ENCODE measurements at places on chromosomes 5 and 9.

GRCh38 chr5:99929067-99929805 is 605.9 kb upstream of the FAM174A start:
- DNase-seq: no peak

GRCh38 chr9:117826837-117827236 is 122.6 kb downstream of the TLR4 start:
- DNase-seq: no peak

DNA sequence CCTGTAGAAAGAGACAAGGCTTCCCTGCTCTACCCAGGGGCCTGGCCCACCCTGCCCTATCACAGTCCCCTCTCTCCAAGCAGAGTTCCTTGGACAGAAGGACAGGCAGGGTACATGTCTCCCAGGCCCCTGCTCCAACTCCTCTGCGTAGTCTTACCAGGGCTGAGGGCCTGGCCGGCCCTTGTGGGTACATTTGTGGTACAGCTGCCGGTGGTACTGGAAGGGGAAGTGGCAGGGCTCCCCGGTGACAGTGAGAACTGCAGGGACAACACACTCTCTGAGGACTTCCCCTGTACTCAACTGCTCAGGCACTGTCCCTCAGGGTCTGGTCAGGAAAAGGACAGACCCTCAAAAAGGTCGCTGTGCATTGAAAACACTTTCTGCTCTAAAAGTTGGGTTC is 3.6 kb downstream of the F12 start:
- no peak for DNase-seq

- DNase-seq: no peak
These were observed 117.6 kb downstream of the PIP5K1B start for GRCh38 chr9:68822596-68823165.

GRCh38 chr5:146463446-146463845 is 16.3 kb downstream of the TCERG1 start:
- no peak for DNase-seq

- no peak for DNase-seq
These were observed 406.4 kb upstream of the CLINT1 start for GRCh38 chr5:158265346-158265745.

GRCh38 chr9:88808019-88808656 is 183.1 kb upstream of the S1PR3 start:
- no peak for DNase-seq
